ENCODE measurements at places on chromosomes 4 and X.

DNA sequence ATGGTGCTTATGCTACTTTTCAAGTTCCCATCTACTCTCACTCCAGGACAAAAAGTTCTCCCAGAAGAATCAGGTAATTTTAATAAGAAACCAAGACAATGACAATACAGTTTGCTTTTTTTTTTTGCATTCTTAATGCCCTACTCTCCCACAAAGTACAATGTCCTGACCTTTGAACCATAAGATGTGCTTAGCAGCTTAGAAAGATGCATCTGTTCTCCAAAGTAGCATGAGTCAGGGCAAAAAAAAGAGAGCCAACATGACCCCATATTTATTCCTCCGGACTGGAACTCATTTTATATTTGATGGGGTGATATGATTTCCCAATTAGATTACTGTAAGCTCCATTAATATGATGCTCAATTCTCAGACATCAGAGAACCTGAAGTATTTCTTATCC lies 16.5 kb upstream of the PDCL2 start:
- no peak for DNase-seq

DNA sequence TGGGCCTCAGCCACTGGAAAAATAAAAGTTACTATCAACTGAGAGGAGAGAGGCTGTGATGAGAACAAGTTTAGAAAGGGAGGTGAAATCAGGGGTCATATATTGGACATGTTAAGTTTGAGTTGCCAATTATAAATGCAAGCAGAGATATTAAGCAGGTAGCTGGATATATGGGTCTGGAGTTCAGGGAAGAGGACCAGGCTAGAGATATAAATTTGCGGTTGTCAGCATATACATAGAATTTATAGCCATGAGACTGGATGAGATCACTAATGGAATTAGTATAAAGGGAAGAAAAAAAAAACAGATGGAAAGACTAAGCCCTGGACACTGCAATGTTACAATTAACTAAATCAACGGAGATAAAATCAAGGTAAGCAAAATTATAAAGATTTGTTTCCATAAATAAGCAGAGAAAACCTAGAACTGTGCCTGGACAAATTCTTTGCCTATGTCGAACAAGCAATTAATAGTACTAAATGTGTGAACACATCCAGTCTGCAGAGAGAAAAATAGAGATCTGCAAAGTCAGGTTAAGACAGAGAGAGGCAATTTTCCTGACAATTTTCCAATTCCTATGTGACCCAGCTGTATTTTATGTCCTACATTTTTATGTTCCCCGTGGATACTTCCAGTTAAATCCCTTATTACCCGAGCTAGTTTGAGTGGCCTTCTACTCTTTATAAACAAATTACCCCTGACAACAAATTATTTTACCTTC lies 265.4 kb downstream of the GASK1B start:
- no peak for DNase-seq

DNA sequence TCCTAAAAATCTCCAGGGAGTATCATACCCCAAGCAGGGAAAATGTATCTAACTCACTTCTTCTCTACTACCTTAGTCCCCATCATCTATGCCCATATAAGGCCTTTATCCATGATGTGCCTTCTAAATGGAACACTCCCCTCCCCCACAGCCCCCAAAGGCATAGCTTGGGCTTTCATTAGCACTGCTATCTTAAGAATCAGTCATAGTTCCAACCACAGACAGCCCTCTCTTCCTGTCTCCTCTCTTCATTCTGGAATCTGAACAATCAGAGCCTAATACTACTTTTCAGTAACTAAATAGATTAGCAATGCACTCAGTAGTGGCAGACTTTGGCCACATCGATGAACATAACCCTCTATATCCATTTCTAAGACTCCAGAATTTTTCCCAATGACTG lies 313.2 kb upstream of the DKK2 start:
- DNase-seq, result no peak

DNA sequence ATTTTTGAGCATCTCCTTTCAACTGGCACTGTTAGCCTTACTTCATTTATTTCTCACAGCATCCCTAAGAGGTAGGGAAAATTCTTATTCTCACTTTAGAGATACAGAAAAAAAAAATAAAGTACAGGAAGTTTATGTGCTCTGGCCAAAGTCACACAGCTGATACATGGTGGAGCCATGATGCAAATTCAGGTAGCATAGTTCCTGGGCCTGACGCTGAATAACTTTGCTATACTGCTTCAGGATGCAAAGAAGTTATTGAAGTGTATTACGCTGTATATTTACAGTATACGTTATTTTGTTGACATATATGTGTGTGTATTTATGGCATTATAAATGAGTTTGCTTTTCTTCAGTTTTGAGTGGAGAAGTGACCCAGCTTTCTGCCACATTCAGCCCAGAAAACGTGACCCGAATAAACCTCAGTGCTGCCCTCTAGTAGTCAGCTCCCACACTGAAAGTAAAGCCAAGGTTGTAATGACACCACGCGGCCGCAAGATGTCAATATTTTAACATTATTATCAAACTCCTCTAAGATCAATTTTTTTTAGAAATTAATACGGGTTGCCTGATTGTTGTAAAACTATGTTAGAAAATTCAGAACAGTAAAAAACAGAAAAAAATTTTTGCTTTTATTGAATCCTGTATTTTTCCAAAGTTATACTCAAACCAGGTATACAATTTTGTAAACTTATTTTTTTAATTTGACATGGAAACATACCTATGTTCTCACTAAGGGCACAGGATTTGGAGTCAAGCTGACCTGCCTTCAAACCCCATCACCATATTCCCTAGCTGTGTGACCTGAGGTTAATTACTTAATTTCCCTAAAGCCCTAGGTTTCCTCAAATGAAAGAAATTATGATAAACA lies 3.8 kb upstream of the GUCY2F start:
- peak; percentile 59 for DNase-seq

- no peak for DNase-seq
Measured at GRCh38 chrX:30241724-30242415, at the start of gene MAGEB4. TSS of gene MAGEB4 (plus strand) at chrX:30242000. CDS start at chrX:30242136, 136 bp downstream.

- no peak for DNase-seq
Measured at GRCh38 chrX:17854069-17854468, 7.0 kb downstream of the RAI2 start.

- DNase-seq, result no peak
Measured at GRCh38 chr4:41569961-41570360, 32.0 kb downstream of the LIMCH1 start.

DNA sequence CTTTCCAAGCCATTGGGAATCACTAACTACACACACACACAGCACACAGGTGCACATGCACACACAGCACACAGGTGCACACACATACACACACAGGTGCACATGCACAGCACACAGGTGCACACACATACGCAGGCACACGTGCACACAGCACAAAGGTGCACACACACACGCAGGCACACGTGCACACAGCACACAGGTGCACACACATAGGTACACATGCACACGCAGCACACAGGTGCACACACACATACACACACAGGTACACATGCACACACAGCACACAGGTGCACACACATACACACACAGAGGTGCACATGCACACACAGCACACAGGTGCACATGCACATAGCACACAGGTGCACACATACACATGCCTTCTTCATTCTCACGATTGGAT lies 80.9 kb downstream of the HMX1 start:
- DNase-seq, result no peak

DNA sequence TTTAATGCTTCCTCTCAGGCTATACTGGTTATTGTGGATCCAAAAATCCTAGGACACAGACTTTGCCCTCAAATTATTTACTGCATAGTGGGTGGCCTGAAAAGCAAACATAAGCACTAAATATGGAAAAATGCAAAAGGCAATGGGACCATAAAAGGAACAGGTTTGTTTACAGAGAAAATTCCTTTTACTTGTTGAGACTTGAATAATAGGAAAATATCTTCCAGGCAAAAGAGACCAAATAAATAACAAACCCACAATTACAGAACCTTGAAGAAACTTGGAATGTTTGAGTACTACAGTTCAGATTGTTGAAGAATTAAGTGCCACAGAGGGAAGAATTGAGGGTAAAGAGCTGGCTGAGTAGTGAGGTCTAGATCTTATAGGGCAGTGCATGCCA lies 711.0 kb downstream of the C4orf33 start:
- DNase-seq, result no peak

GRCh38 chrX:1443496-1444075 lies 9.1 kb downstream of the ASMTL start:
- no peak for DNase-seq

DNA sequence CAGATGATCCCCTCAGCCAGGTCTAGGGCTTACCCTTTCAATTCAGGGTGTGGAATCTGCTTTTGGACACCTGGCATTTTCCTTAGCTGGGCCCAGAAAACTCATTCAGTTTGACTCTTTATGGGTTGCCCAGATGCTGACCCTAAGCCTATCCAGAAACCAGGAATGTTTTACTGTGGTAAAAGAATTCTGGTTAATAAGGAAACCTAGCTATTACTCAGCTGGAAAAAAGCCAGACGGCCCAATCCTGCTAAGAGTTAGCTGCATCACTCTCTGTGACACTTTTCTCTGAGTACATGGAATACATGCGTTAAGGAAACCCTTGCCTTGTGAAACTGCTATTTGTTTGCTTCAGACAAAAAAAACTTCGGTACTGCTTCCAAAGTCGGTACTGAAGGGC lies 28.0 kb downstream of the ING2 start:
- no peak for DNase-seq

GRCh38 chr4:83605744-83606172 lies 69.8 kb downstream of the GPAT3 start:
- DNase-seq, result no peak
